HCT116 (cell line): ENCODE measurements at places on chromosomes 1 and 21. TPM values are rescaled to one million over a fixed set of nuclear protein-coding genes. Genes with fewer than 3 reads are reported as not detected.

DNA sequence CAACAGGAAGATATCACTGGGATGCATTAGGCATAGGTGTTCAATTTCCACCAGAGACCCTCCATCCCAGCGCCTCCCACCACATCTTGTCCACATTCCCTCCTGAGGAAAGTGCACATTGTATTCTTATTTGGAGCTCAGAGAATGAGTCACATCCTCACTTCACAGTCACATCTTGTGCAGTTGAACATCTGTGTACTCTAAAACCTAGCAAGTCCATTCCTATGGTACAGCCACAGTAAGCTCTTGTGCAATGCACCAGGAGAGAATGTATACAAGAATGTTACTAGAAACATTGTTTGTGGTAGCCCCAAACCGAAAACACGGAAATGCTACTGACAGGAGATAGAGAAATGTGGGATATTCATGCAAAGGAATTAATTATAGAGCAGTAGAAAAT, 1.6 kb upstream of the KDF1 start:
- no peak overlapping the region for H3K4me3 ChIP-seq
- no peaks in the 10 kb centered on the region for H3K27me3 ChIP-seq
- no peaks in the 10 kb centered on the region for H3K36me3 ChIP-seq
- no peak for DNase-seq
- H3K4me1 ChIP-seq = peaks cover 30% of the 10 kb centered on the region

DNA sequence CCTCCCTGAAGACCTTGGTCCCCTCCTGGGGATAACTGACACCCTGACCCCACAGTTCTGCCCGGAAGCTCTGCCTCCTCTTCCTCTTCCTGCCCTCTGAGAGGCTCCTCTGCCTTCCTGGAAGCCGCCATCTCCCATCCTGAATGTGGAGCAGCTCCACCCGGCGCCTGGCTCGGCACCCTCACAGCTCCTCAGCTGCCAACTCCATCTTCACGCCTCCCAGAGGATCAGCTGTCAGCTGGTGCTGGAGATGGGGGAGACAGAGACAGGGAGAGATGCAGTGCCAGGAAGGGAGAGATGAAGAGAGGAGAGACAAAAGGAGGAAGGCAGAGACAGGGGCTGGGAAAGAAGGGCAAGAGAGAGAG, 210.4 kb upstream of the CSF3R start:
- no peak overlapping the region for H3K4me3 ChIP-seq
- peaks cover 7% of the 10 kb centered on the region; the same call in 1 of the 2 replicates for H3K4me1 ChIP-seq
- peaks cover 28% of the 10 kb centered on the region for H3K27me3 ChIP-seq

DNA sequence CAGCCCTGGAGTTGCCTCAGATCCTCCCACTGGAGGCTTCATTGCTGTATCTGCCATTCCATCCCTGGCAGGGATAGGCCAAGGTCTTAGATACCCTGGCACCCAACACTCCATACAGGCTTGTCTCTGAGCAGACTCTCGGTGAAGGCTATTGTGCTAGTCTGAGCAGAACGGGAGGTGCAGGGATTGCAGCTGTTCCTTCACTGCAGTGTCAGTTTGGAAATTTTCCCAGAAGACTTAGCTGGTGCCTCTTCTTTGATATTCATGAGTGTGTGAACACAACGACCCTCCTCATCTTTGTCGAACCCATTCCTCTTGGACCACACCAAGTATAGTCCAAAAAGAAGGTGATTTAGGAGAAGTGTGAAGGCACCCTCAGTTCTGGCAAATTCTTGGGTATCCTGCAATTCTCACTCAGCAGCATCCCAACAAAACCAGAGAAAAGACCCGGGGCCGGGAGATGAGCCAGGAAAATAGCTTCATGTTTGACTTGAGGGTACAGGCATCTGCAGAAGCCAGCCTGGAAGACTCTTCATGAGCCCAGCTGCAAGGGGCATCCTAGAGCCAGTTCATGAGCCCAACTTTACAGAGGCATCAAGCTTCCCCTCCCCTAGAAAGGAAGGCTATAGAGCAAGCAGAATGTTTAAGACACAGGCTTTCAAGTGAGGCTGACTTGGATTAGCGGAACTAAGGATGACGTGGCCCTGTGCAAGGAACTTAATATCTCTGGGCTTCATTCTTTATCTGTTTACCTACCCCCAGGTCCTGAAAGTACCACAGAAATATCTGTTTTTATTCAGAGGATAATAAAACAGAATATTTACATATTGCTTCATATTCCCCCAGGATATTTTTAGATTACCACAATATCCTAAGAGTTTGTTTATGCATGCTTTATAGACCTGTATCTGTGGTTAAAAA, 38.8 kb upstream of the HAO2 start:
- H3K27me3 ChIP-seq = no peaks in the 10 kb centered on the region
- H3K36me3 ChIP-seq = no peaks in the 10 kb centered on the region
- no peaks in the 10 kb centered on the region for H3K4me1 ChIP-seq
- DNase-seq = no peak

- H3K36me3 ChIP-seq = no peaks in the 10 kb centered on the region
- H3K27me3 ChIP-seq = no peaks in the 10 kb centered on the region
- peak overlapping the region; percentile 60; the same call in 1 of the 2 replicates for H3K27ac ChIP-seq
- peaks cover 11% of the 10 kb centered on the region; the same call in 1 of the 2 replicates for H3K4me1 ChIP-seq
- peak; percentile 59 for DNase-seq
Observed at GRCh38 chr1:82565146-82565545, 764.4 kb downstream of the ADGRL2 start.

- no peak overlapping the region for H3K27ac ChIP-seq
- no peak for DNase-seq
- H3K36me3 ChIP-seq = no peaks in the 10 kb centered on the region
Observed at GRCh38 chr1:223125766-223126165, 17.3 kb downstream of the TLR5 start.

- H3K36me3 ChIP-seq = no peaks in the 10 kb centered on the region
- no peak overlapping the region for H3K27ac ChIP-seq
- H3K4me1 ChIP-seq = no peaks in the 10 kb centered on the region
- H3K4me3 ChIP-seq = no peak overlapping the region
- no peak for DNase-seq
Observed at GRCh38 chr1:118013336-118013735, 83.8 kb downstream of the WDR3 start.

GRCh38 chr21:32572574-32573420, 12.5 kb downstream of the TCP10L start:
- no peak for DNase-seq
- no peaks in the 10 kb centered on the region for H3K27me3 ChIP-seq
- no peaks in the 10 kb centered on the region for H3K36me3 ChIP-seq
- no peak overlapping the region for H3K27ac ChIP-seq

- no peaks in the 10 kb centered on the region for H3K36me3 ChIP-seq
- DNase-seq = no peak
- H3K27me3 ChIP-seq = no peaks in the 10 kb centered on the region
- no peak overlapping the region for H3K4me3 ChIP-seq
- no peak overlapping the region for H3K27ac ChIP-seq
Observed at GRCh38 chr1:56045477-56045876, 533.9 kb downstream of the PLPP3 start.

DNA sequence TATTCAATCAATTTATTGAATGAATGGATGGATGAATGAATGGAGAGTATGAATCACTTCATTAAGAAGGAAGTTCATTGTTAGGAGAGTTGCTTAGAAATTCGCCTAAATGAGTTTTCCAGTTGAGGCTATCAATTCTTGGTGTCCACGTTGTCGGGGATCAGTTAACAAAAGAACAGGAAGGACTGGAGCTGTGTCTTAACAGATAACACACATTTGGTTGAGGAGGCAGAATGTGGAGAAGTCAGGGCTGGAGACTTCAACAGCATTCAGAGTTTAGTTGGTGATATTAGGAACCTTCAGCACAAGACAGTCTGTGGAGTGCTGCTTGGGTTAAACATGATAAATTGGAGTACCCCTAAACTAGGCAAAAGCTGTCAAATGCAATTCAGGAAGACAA, 33.7 kb downstream of the ZBTB18 start:
- H3K27ac ChIP-seq = no peak overlapping the region
- no peak overlapping the region for H3K4me3 ChIP-seq
- no peak for DNase-seq
- no peaks in the 10 kb centered on the region for H3K36me3 ChIP-seq
- peaks cover 63% of the 10 kb centered on the region for H3K27me3 ChIP-seq
- H3K4me1 ChIP-seq = no peaks in the 10 kb centered on the region

DNA sequence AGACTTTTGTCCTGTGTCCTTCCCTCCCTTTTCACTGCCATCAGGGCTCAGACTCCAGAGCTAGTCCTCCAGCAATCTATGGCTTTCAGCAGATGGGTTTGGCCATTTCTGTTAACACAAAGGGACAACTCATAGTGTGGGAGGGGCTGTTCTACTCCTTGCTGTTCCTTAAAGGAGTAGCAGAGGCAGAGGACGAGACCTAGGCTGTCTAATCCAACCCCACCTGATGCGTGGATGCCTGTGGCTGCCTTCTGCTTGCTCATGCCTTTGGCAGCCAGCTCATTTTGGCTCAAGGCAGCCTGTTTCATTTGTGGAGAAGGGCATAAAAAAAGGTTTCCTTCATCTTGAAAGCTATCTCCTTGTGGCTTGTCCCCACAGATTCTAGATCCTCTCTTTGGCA, 27.0 kb downstream of the MFSD2A start:
- H3K27ac ChIP-seq = no peak overlapping the region
- peak; percentile 37 for DNase-seq
- H3K4me1 ChIP-seq = peaks cover 12% of the 10 kb centered on the region
- no peaks in the 10 kb centered on the region for H3K36me3 ChIP-seq
- H3K4me3 ChIP-seq = no peak overlapping the region

DNA sequence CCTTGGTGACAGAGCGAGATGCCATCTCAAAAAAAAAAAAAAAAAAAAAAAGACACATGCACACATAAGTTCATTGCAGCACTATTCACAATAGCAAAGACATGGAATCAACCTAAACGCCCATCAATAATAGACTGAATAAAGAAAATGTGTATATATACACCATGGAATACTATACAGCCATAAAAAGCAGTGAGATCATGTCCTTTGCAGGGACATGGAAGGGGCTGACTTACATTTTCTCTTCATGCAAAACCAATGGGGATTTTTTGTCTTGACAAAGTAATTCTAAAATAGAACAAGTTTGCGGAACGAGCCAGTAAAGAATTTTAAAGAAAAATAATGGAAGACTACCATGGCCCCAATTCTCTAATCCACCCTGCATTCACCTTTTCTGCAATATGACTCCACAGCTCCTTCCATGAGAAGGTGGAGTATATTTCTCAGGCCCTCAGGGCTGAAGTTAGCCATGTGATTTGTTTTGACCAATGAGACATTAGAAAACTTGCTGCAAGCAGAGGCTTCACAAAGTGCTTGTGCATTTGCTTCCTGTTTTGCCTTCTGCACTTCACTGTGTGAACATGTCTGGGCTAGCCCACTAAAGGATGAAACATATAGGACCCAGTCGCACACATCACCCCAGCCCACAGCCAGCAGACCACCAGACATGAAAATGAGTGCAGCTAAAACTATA, 78.8 kb upstream of the NR5A2 start:
- H3K27me3 ChIP-seq = no peaks in the 10 kb centered on the region
- DNase-seq = peak; percentile 39
- no peak overlapping the region for H3K4me3 ChIP-seq
- H3K36me3 ChIP-seq = no peaks in the 10 kb centered on the region
- peak overlapping the region; percentile 29; the same call in 1 of the 2 replicates for H3K27ac ChIP-seq
- H3K4me1 ChIP-seq = no peaks in the 10 kb centered on the region

- DNase-seq = no peak
- no peak overlapping the region for H3K27ac ChIP-seq
- no peak overlapping the region for H3K4me3 ChIP-seq
Observed at GRCh38 chr1:204180133-204180532, 14.0 kb upstream of the REN start.

DNA sequence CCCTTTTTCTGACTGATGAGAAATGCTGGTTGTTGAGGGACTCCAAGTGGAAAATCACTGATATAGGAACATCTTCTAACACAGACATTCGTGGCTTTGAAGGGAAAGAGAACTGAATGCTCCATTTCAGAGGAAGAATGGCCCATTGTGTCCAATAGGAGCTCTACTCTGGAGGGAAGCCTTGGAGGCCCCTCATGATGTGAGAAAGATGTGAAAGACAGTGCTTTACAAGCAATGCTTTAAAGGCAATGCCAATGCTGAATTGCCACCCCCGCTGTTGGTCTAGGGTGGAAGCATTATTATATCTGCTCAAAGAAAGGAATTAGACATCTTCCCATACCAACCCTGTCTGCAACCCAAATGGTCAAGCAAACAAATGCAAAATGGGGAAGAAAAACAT, 13.7 kb downstream of the NMNAT2 start:
- no peaks in the 10 kb centered on the region for H3K4me1 ChIP-seq
- H3K27me3 ChIP-seq = no peaks in the 10 kb centered on the region
- H3K27ac ChIP-seq = no peak overlapping the region
- H3K36me3 ChIP-seq = no peaks in the 10 kb centered on the region
- DNase-seq = no peak

DNA sequence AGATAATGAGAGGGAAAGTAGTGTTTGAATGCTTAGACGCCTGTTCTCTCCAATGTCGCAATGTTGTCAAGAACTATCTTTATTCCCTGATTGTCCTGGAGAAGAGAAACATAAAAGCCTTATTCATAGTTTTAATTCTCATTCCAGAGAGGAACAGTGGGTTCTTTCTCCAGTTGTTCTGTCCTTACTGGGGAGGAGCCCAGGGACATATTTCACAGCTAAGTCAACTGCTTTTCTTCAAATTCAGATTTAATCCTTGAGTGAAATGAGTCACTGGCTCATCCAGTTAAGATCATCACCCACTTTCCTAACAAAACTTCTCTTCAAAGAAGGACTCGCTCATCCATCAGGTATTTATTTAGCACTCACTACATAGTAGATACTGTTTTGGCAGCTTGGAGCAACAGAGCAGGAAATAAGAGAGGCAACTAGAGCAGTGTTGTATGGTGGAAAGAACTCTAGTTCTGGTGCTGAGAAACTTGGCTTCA, 365.7 kb upstream of the USP24 start:
- H3K36me3 ChIP-seq = no peaks in the 10 kb centered on the region
- H3K27ac ChIP-seq = no peak overlapping the region; the same call in 1 of the 2 replicates
- H3K27me3 ChIP-seq = no peaks in the 10 kb centered on the region
- no peak overlapping the region for H3K4me3 ChIP-seq
- peak; percentile 23 for DNase-seq
- peaks cover 40% of the 10 kb centered on the region for H3K4me1 ChIP-seq

DNA sequence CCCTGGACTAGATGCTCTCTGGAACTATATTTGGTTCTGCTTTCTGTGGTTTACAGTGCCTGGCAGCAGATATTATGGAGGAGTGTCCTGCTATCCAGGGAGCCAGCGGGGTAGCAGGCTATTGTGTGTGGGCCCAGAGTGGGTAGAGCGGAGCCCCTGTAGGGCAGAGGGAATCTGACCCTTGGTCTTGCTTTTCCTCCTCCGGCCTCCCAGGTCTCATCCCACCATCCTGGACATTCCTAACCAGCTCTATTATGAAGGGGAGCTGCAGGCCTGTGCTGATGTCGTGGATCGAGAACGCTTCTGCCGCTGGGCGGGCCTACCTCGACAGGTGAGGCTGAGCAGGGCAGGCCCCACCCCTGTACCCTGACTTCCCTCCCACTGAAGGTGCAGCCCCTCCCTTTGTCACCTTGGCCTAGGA, 9.1 kb downstream of the RHOC start:
- no peaks in the 10 kb centered on the region for H3K27me3 ChIP-seq
- peaks cover 34% of the 10 kb centered on the region for H3K36me3 ChIP-seq
- H3K4me1 ChIP-seq = peaks cover 46% of the 10 kb centered on the region
- no peak overlapping the region; the same call in 1 of the 2 replicates for H3K27ac ChIP-seq

- no peak overlapping the region for H3K4me3 ChIP-seq
- no peak for DNase-seq
- H3K27me3 ChIP-seq = no peaks in the 10 kb centered on the region
- no peak overlapping the region for H3K27ac ChIP-seq
- H3K4me1 ChIP-seq = no peaks in the 10 kb centered on the region
Observed at GRCh38 chr1:3097861-3098260, 28.9 kb downstream of the PRDM16 start.

TMEM35B gene
- total RNA-seq = 14.6 TPM

HSD3B2 gene
- total RNA-seq = 1.4 TPM

EFNA1 gene
- total RNA-seq = 19.7 TPM

LCE3E gene
- not detected for total RNA-seq

CFAP45 gene
- 0.59 TPM for total RNA-seq

CHIT1 gene
- not detected for total RNA-seq

C1QC gene
- total RNA-seq = 0.59 TPM
